Suprapubic skin (tissue), 4 donors: ENCODE measurements at places on chromosomes 7 and 10. TPM values are rescaled to one million over a fixed set of nuclear protein-coding genes. Genes with fewer than 3 reads are reported as not detected.
A peak's percentile ranks its signal among the peaks of the same experiment; 100 is the strongest.

Gene PHTF2
- 33.7 TPM for total RNA-seq

Gene AHR
- 93.1 TPM for total RNA-seq

Gene LBX1
- total RNA-seq: not detected

Gene EXOC6
- total RNA-seq: 8.1 TPM

GRCh38 chr10:48653944-48654698 is 30.6 kb upstream of the WDFY4 start:
- DNase-seq: no peak

DNA sequence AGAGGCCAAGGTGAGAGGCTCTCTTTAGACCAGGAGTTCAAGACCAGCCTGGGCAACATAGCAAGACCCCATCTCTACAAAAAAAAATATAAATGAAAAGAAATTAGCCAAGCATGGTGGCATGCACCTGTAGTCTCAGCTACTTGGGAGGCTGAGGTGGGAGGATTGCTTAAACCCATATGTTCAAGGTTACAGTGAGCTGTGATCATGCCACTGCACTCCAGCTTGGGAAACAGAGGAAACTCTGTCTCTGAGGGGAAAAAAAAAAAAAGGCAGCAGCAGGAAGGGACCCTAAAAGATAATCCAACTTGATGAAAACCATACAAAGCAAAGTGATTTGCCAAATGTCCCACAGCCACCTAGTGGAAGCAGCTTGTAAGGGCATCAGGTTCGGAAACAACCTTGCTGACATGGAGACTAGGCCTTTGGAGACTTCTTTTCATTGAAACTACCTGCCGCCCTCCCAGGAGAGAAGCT is 15.6 kb upstream of the PBLD start:
- no peak for DNase-seq

DNA sequence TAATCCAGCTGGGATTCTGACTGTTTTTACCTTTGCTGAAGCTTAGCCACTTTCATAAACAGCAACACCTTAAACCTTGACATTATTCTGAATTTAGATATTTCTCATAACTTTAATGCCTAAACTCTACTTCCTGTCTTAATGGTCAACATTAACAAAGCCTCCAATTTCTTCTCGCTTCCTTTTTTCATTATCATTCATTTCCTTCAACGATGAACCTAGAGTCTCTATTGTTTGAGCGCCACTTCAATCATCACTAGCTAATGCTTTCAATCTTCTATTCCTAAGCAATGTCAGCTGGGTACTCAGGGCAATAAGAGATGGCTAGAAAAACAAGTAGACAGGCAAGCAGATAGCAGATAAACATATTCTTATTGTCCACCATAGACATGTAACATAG is 96.6 kb upstream of the TMEM196 start:
- no peak for DNase-seq

DNA sequence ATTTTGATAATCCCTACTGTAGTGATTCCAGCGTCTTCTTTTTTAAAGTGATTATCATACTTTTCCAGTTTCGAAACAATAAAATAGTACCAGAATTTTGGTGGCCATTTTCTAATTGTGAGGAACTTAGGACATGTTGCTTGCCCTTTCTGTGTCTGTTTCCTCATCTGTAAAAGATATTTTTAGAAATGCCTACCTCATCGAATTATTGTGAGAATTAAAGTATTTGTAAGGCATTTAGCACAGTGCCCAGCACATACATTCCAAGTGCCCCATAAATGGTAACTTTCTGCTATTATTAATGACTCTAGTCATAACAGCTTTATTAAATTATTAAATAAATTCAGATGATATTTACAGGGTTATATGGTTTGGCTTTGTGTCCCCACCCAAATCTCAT is 3.7 kb downstream of the CFAP69 start:
- DNase-seq: no peak

GRCh38 chr7:4177001-4177400 is 505.1 kb upstream of the FOXK1 start:
- no peak for DNase-seq

DNA sequence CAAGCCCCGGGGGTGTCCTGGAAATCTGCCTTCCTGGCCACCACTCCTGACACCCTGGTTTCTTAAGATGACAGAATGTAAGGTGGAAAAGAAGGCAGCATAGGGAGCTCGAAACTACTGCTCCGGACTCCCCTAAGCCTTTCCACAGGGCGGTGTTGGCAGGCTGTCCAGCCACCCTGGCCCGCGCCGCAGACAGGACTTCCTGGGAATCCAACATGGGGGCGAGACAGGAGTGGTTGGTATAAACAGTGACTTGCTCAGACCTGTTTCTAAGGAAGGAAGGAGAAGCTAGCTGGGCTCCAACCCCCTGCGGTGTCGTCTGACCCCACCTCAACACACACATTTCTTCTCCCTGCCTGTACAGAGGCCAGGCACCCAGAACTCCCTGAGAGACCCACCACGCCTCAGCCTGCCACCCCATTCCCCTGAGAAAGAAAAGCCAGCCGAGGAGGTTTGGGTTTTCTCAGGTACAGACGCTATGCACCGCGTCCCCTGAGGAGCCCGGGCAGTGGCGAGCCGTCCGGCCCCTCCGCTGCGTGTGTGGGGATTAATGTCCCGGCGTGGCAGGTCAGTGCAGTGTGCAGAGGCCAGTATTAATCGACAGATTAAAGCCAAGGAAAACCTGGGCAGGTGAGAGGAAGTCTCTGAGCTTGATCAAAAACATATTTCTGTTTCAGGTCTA is 349.6 kb upstream of the MKI67 start:
- DNase-seq: no peak

GRCh38 chr7:35257251-35258124 is 3.6 kb upstream of the TBX20 start:
- DNase-seq: no peak

DNA sequence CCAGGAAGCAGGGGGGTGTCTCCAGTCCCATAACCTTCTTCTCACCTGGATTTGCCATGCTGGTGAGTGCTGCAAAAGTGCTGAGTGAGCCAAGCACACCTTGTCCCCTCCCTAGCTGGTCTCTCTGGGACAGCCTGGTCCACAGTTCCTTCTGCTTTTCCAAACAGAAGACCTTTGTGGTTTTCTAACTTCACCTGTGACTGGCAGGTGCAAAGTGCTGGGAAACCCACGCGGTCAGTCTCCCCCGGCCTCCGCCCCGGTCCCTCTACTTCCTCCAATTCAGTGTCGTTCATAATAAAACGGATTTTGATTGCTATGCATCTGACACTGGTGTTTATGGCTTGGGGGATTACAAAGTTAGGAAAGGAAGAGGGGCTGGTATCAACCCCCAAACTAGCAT is 37.1 kb downstream of the RBAK start:
- DNase-seq: no peak

DNA sequence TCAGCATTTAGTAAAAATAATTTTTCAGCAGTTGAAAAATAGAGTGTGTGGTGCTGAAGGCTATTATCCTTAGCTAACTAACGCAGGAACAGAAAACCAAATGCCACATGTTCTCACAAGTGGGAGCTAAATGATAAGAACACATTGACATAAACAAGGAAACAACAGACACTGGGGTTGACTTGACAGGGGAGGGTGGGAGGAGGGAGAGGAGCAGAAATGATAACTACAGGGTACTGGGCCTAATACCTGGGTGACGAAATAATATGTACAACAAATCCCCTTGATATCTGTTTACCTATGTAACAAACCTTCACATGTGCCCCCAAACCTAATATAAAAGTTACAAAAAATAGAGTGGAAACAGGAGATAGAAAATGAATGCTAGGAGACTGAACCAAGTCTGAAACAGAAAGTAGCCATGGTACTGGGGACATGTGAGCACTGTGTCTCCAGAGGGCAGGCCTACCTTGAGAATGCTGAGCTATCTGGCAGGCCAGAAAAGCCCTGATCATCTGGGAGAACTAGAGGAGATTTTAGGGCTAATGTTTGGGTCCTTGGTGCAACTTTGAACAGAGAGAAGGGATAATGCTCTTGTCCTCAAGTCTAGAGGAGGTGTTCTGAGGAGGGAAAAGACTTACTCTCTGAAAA is 4.7 kb upstream of the EFCAB10 start:
- DNase-seq: no peak

- DNase-seq: no peak
Measured at GRCh38 chr10:75803816-75804552, 372.6 kb downstream of the LRMDA start.

GRCh38 chr10:130429809-130430208 is 293.6 kb downstream of the GLRX3 start:
- no peak for DNase-seq

DNA sequence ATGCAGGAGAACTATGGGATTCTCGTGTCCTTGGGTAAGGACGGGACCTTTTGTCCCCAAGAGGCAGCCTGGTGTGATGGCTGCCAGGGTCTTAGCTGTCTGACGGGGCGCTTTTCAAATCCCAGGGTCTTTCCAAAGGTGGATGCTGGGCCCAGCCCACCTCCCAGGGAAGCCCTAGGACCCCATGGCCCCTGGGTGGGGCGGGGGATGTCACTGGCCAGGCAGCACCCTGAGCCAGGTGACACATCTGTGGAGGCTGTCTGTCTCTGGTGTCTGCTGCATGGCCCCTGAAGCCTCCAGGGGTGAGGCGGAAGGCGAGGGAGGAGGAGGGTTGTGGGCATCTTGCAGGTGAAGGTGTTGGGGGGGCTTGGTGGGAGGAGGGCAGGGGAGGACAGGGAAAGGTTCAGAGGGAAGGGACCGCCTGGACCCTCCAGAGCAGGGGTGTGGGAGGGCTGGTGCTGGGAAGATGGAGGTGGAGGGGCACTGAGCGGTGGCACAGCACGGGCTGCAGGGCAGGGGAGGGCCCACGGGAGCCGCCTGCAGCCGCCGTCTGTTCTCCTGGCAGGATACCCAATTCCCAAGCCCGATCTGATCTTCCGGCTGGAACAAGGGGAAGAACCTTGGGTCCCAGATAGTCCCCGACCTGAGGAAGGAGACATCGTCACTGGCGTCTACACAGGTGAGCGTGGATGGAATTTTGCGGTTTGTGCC is 7.0 kb downstream of the ZNF316 start:
- no peak for DNase-seq

DNA sequence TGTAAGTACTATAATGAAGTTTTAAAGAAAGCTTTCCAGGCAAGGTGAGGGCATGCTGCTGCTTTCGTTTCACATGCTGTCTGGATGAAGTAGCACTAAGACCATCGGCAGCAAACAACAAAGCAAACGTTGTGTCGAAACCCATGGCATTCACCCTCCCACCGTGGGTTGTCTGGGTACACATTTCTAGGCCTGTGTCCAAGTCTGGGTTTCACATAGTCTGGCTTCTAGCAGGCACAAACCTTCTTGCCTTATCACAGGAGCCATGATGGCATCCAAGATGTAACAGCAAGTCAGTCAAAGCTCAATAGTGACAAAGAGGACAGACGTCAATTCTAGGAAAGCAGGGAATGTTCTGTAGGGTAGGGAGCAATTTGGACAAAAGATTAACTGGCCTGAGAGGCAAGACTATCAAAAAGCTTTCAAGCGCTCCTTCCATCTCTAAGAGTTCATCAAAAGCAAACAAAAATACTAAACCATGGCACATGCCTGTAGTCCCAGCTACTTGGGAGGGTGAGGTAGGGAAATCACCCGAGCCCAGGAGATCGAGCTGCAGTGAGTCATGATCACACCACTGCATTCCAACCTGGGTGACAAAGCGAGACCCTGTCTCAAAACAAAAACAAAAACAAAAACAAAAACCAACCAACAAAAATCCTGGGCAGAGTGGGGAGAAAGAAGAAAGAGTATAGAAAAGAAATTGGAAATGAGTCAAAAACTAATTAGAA is 42.7 kb downstream of the PAXIP1 start:
- no peak for DNase-seq

- no peak for DNase-seq
Measured at GRCh38 chr10:90779548-90779947, 78.3 kb downstream of the HTR7 start.

DNA sequence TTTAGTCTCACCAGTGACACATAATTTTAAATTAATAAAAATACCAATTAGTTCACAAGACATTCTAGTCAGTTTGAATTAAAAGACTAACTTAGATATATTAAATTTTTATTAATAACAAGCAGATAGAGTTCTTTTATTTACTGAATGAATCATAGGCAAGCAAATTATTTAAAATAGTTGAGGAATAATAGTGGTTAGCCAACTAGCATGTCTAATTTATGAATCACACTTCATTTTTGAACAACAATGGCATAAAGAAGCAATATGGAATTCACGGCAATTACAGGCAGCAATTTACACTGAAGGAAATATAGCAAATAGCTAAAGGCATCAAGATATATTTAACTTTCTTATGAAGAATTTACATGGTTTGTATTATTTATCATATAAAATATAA is 187.0 kb upstream of the SLC26A5 start:
- DNase-seq: no peak

GRCh38 chr7:42395607-42396006 is 158.6 kb upstream of the GLI3 start:
- DNase-seq: no peak

- peak; percentile 9 for DNase-seq
Measured at GRCh38 chr7:155481764-155482163, 23.8 kb downstream of the EN2 start.
